ENCODE measurements at places on chromosomes 16 and 17.

DNA sequence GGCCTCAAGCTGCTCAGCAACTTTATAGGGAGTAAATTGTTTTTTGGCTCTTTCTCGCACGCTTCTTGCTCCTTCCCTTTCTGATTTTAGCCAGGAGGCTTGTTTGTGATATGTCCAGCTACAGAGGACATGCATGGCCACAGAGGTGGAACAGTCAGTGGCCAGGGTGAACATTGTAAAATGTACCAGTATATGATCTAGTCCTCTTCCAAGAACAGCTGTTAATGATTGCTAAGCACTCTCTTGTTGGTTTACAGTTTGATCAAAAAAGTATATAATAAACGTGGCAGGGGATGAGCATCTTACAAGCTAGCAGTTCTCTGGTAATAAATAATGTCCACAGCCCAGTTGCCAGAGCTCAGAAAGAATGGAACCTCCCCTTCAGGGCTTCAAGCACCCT lies 461.7 kb upstream of the DYNLRB2 start:
- no peak for DNase-seq

GRCh38 chr17:35949401-35949800 lies 5.9 kb upstream of the LYZL6 start:
- DNase-seq: no peak

- DNase-seq: no peak
These were observed 819 bp downstream of the SUPT4H1 start for GRCh38 chr17:58351182-58351581.

- DNase-seq: no peak
These were observed 74.5 kb upstream of the DYNLRB2 start for GRCh38 chr16:80466024-80466987.

- DNase-seq: peak; percentile 65
These were observed 6.8 kb upstream of the NOTUM start for GRCh38 chr17:81967533-81968395.

DNA sequence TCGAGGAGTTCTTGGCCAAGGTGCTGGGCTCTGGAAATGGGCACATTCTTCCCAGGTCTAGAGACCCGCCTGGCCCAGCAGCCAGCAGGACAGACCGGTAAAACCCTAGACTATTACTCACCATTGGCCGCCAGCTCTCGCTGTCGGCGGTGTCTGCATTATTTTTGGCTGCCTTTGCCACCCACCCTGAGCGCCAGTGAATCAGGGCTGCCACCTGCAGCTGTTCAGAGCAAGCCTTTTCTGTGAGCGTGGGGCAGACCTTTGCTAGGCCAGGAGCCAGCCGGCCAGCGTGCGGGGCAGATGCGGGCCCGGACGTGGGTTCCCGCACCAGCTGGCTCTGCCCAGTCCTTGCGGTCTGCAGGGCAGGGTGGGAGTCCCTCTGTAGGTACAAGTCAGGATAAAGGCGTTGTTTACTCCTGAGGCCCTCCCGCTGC lies 15.8 kb upstream of the CLEC18A start:
- no peak for DNase-seq

- no peak for DNase-seq
These were observed 14.1 kb upstream of the SPATA32 start for GRCh38 chr17:45276031-45276430.

DNA sequence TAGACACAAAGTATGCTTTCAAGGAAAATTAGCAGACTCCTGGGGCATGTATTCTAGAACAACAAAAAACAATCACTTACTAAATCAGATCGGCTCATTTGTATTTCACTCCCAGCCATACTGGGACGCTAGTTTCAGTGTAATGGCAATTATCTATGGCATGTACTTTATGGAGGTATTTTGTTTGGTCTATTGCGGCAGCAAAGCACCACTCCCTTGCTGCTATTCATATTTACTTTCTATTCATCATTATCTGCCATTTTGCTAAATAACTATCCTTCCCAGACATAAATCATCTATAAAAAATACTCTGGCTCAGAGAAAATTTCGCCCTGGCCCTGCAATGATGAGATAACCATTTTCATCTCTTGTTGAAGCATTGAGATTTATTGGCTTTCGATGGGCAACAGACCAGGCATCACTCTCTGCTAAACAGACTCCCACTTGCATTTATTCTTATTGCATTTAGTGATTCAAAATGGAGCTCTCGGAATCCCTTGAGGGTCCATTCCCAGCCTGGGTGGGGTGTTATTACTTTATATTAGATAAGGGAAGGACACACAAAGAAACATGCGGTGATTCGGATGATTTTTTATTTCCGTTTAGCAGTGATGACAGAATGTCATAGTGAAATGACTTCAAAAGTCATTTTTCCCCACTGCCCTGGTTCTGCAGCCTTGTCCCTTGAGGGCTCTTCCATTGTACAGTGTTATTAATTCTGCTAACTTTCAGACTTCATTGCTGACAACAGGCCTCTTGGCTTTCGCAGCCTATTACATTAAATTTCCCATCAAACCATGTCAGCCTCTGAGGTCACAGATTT lies 225.8 kb downstream of the IRX3 start:
- DNase-seq: no peak
